ENCODE measurements at places on chromosomes 3 and 15. TPM values are rescaled to one million over a fixed set of nuclear protein-coding genes. Genes with fewer than 3 reads are reported as not detected.

Gene CPNE9
- not detected for total RNA-seq

DNA sequence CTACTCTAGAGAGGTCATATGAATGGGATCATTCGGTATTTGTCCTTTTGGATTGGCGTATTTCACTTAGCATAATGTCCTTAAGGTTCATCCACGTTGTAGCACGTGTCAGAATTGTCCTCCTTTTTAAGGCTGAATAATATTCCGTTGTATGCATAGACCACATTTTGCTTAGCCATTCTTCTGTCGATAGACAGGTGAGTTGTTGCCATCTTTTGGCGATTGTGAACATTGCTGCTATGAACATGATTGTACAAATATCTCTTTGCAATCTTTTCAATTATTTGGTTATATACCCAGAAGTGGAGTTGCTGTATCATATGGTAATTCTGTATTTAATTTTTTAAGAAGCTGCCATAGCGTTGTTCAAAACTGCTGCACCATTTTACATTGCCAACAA lies 52.4 kb upstream of the GOLGA8J start:
- no peak for DNase-seq

Gene GNB4
- total RNA-seq: 0.51 TPM

- no peak for DNase-seq
Observed at GRCh38 chr3:69320871-69321271, 65.0 kb downstream of the FRMD4B start.

- no peak for DNase-seq
Observed at GRCh38 chr3:17793542-17794195, 51.2 kb upstream of the TBC1D5 start.

GRCh38 chr3:24154013-24154695 lies 209.1 kb downstream of the NR1D2 start:
- DNase-seq: no peak

DNA sequence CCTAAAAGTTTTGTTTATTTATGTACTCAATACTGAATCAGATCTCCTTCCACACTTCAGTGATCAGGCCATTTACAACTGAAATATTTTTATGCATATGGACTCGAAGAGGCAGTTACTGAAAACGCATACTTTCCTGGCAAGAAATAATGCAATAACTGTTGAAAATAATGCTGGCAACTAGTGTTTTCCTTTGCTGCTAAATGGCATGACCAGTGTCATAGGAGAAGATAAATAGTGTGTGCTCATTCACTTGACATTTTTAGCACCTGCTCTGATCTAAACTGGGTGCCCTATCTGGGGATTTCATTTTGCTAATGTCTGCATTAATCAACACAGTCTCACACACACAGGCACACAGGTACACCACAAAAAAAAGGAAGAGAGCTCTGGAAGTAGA lies 695.2 kb downstream of the TUSC7 start:
- DNase-seq: no peak

- DNase-seq: no peak
Observed at GRCh38 chr15:66872405-66872804, 170.4 kb downstream of the SMAD6 start.

DNA sequence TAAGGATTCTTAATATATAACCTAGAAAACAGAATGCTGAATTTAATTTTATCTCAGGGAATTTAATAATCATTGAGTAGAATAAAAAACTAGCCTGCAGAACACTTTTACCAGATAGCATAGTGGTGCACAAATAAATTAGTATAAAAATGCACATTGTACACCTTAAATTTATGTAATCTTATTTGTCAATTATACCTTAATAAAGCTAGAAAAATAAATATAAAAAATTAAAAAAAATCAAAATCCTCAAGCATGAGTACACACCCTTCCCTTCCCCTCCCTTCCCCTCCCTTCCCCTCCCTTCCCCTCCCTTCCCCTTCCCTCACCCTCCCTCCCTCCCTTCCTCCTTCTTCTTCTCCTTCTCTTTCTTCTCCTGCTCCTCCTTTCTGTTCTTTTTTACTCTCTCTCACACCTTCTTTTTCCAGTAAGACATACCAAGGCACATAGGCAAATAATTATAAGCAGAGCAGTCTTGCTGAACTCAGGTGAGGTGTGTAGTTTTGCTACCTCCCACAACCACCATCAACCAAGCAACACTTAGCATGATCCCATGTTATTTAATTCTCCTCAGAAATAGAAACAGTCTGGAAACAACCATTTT lies 1395.0 kb downstream of the ZPLD1 start:
- no peak for DNase-seq

GRCh38 chr15:70516408-70517193 lies 246.8 kb downstream of the UACA start:
- DNase-seq: no peak

DNA sequence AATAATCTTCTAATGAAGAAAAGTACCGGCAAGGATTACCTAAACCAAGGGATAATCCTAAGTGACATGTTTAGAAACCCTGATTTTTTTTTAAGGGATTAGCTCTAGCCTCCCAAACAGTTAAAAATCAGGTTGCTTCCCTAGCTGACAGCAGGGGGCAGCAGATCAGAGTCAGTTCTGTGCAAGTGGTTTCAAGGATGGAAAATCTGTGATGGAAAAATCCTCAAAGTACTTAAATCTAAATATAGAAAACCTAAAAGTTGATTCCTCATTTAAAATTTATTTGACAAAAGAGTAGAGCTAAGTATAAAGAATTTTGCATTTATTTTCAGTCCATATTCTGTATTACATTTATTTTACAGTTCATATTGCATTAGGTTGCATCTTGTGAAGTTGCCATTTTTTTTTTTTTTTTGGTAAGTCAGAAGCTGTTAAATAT lies 107.6 kb downstream of the PEX5L start:
- peak; percentile 54 for DNase-seq

DNA sequence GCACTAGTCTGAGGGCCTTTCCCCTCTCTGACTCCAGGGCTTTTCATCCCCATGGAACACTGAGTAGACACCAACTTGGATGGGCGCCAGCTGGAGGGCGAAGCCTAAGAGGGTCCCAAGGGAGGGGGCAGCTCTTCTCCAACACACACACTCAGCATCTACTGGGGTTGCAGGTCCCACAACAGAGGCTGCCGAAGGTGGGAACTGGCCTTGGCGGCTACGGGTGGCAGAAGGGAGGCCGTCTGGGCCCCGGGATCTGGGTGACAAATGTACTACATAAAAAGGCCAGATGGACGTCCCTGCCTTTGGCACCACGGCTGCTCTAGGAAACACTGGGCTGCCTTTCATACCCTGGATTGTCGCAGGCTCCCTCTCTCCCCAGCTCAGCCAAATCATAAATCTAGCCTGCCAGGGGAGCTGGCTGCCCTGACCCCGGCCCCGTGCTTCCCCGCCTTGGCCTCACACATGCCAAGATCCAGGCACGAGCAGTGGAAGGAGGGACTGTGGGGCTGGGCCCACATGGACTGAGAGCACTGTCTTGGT lies 31.5 kb downstream of the SEMA5B start:
- no peak for DNase-seq

DNA sequence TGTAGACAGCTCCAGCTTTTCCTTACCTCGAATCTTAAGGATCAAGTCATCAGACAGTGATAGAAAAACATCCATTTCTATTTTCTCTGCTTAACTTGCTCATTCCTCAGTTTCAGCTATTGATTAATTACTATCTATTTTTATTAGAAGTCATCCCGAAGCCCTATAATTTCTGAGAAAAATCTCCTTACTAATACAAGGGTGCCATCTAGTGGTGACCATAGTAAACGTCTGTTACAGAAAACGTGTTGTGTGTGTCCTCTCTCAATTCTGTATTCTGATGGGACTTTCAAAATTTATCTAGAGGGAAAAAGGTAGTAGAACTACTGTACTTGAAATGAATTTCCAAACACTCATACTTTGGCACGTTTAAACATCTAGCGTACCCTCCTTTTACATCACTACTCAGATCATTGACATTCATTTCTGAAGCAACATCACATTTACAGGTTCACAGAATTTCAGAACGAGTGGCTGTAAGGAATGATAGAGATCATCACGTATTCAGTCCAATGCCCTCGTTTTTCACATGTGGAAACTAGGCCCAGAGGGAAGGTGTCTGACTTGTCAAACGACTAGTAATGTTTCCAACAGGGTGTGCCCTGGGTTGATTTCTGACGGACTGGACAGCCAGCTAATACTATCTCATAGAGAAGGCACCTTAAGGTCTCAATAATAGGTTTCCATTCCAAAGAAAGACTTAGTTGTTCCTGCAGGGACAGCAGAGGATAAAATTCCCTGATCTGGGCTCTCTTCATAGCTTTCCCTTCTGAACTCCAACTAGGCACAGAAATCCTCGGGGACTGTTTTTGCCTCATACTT lies 25.6 kb downstream of the HACD2 start:
- no peak for DNase-seq

DNA sequence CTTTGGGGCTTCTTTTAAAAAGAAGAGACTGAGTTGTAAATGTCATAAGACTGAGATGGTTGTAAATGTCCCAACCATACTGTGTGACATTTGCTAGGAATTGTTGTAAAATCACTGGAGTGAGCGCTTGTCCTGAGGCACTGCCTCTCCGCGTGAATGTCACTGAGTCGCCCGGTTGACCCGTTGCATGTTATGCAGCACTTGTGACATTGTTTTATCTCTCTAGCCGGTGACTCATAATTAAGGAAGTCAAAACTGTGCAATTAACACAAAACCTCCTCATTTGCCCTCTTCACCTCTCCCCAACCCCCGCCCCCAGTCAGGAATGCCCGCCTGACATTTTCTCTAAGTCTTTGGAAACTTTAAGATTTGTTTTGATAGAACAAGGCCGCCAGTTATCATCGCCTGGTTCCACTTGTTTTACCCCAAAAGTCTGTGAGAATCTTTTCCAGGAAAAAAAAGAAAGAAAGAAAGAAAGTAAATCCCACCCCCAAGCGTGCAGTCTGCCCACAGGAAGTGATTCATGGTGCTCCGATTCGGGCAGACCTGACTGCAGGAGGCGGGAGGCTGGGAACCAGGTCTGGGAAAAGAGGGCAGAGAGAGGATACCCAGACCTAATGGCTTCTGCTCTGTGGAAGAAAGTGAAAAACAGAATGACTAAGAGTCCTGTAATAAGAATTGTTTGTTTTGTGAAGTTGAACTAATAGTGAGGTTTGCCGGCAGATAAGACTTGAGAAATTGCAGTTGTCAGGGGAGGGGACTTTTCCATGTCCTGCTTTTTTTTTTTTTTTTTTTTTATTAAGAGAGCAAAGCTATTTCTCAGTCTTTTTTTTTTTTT lies 84.8 kb downstream of the SMAD3 start:
- DNase-seq: peak; percentile 76

GRCh38 chr3:373193-373779 lies 176.7 kb downstream of the CHL1 start:
- no peak for DNase-seq

DNA sequence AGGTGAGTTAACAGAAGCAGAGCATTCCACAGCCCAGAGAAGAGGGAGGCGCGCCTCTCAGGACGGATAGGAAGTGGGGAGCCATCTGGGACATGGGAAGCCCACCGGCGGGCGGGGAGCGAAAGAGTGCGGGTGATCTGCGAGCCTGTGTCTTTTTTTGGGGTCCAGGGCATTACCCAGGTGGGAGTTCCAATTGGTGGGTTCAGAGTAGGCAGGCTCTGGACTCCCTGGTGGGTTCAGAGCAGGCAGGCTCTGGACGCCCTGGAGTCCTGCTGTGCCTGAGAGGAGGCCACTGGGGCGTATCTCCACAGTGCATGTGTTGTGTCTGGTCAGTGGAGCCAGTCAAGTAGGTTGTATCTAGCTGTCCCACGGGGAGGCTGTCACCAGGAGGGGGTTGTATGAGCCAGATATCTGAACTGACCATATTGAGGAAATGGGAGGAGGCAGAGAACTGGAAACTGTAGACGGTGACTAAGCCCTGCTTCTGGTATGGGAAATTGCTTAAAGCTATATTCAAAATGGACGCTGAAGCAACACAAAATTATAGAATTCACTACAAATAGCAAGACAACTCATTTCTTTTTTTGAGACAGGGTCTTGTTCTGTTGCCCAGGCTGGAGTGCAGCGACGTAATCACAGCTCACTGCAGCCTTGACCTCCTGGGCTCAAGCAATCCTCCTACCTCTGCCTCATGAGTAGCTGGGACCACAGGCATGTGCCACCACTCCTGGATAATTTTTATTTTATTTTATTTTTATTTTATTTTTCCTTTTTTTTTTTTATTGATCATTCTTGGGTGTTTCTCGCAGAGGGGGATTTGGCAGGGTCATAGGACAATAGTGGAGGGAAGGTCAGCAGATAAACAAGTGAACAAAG lies 34.5 kb upstream of the CHST2 start:
- DNase-seq: peak; percentile 36

GRCh38 chr15:52233405-52233804 lies 42.2 kb upstream of the GNB5 start:
- no peak for DNase-seq

Gene MAGEL2
- total RNA-seq: not detected

Gene PSTPIP1
- 155 TPM for total RNA-seq

Gene GUCA1C
- total RNA-seq: not detected

GRCh38 chr3:86984271-86984670 lies 6.7 kb downstream of the VGLL3 start:
- no peak for DNase-seq

Gene CCR8
- 0.48 TPM for total RNA-seq

DNA sequence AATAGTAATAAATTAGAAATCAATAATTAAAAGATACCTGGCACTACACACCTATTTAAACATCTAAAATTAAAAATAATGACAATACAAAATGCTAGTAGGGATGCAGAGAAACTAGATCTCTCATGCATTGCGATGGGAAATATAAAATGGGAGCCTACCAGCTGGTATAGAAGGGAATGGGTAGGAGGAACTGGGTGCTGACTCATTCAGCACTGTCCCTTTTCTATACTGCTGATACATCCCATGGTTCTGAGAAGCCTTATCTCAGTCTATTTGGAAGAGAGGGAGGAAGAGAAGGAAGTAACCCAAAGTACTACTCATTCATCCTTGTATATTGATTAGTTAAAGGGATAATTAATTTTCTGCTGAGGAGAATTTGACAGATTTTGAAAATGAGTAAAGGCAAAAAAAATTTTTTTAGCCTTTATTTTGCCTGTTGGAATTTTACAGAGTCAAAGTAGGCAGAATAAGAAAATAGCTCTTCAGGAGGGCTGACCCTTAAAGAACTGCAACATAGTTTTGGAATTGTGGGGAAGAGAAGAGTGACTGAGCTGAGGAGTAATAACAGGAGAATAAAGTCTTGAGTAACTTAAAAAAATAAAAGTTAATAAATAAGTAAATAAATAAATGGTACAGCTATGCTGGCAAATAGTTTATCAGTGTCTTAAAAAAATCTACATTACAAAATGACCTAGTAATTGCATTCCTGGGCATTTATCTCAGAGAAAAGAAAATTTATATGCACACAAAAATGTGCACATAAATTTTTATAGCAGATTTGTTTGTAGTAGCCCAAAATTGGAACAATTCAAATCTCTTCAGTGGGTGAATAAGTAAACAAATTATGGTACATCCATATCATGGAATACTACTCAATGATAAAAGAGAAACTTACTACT lies 15.3 kb upstream of the BHLHE40 start:
- no peak for DNase-seq

GRCh38 chr3:55607175-55607574 lies 120.1 kb upstream of the WNT5A start:
- DNase-seq: no peak

Data from activated CD4-positive, alpha-beta memory T cell treated with anti-CD3 and anti-CD28 coated beads for 36 hours (primary cell).